Stimulated activated CD8-positive, alpha-beta memory T cell treated with anti-CD3 and anti-CD28 coated beads, Interleukin-7, amount 100 ng/mL, for 24 hours (primary cell): ENCODE measurements at places on chromosomes 2 and 18.

GRCh38 chr2:42568401-42569115 lies at the start of gene MTA3:
TSS of gene MTA3 (plus strand) at chr2:42568632. CDS start at chr2:42568746, 114 bp downstream.
- DNase-seq = peak; percentile 12

- no peak for DNase-seq
These were observed 195.4 kb downstream of the FAM210A start for GRCh38 chr18:13530879-13531387.

DNA sequence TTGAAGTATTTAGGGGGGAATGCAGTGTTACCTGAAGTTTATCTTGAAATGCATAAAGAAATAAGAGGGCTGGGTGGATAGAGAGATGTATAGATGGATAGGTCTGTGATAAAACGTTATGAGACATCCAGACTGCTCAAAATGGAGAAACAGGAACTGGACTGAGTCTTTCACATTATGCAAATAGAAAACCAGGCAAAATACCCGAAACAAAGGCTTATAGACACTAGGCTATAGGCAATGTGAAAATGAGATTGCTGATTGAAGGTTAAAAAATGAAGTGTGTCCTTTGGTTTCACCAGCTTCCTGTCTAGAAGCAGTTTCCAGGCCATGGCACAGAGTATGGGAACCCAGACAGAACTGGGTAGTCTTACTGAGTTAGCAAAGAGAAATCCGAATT lies 24.9 kb upstream of the SLC3A1 start:
- DNase-seq = no peak

GRCh38 chr2:136212426-136213378 lies 94.8 kb upstream of the CXCR4 start:
- DNase-seq = no peak

DNA sequence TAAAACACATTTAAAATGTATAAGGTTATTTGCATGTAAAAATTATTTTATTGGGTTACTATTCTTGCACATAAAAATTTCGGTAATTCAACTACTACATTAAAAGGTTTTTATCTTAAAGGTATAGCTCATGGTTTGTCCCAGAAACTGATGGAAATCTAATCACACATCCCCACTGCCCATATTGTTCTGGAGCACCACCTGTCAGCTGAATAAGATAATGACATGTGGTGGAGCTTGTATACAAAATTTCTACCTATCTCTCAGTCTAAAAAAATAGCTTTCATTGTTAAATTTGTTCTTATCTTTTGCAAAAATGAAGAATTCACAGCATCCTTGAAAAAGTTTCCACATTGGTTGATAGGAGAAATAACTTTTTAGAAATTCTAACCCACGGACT lies 18.3 kb downstream of the ERBB4 start:
- no peak for DNase-seq

DNA sequence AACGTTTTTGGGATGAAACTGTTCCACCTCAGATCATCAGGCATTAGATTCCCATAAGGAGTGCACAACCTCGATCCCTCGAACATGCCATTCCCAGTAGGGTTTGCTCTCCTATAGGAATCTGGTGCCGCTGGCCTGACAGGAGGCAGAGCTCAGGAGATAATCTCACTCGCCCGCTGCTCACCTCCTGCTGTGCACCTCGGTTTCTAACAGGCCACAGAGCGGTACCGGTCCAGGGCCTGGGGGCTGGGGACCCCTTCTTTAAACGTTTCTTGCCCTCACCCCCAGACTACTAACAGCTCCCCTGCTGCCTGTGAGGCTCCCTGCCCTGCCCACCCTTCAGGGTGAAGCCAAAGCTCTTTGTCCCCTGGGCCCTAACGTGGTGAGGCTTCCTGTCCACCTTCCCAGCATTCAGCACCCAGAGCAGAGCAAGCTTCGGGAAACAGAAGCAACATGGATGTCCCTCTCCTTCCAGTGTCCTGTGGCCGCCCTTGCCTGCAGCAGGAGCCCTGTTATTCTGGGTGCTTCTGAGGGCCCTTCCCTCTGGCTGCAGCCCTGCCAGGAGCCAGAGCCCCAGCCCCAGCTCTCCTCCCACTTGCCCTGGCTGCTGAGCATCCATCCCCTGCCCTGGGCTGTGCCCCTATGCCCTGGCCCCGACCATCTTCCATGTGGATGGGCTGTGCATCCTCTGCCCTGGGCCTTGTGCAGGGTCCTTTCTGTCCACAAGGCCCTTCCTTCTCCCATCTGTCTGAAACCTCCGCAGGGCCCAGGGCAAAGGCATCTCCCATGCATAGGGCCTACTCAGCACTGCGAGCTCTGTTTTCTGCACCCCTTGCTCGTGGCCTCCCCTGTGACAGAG lies 140.1 kb downstream of the MBP start:
- no peak for DNase-seq

DNA sequence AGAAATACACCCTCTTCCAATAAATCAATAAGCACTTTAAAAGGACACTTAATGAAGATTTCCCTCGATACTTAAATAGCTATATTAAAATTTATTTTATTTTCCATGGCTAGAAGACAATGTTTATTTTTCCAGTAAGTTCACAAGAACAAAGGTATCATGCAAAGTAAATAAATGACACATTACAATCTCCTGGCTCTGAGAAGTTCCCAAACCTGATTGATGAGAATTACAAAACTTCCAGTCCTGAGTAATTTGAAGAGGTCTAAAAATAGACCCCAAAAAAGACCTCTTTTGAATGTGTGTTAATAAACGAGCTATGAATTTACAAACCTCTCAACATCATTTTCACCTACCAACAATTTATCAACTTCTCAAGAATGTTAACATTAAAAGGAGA lies 1.5 kb upstream of the PEX13 start:
- no peak for DNase-seq

- DNase-seq = no peak
These were observed 117.7 kb upstream of the RAB6C start for GRCh38 chr2:129861666-129862288.

GRCh38 chr2:141280037-141280436 lies 850.8 kb downstream of the LRP1B start:
- DNase-seq = no peak

- no peak for DNase-seq
These were observed 26.0 kb upstream of the NMI start for GRCh38 chr2:151315381-151315903.

GRCh38 chr2:12484536-12485115 lies 232.1 kb upstream of the TRIB2 start:
- DNase-seq = no peak

DNA sequence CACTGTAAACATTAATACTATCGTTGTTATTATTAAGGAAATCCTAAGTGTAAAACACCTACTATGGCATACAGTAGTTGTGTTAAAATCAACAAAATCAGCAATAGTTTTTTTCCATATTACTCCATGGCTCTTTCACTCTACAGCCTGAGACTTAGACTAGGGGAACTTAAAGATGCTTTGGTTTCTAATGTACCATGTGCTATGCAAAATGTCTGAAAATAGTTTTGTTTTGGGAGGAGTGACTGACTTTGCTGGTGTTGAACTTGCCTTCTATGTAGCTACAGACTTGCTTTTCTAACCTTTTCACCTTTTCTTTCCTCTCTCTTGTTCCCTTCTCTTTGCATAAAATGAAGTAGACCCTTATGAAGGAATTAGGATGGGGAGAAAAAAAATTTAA lies 159.0 kb upstream of the CCDC195 start:
- no peak for DNase-seq
